Stimulated activated naive CD4-positive, alpha-beta T cell treated with Interleukin-2 at 50 U/mL for 16 hours (primary cell): ENCODE measurements at places on chromosomes 16 and 17.

- DNase-seq, result no peak
Observed at GRCh38 chr17:71494062-71494855, 626.6 kb upstream of the SOX9 start.

DNA sequence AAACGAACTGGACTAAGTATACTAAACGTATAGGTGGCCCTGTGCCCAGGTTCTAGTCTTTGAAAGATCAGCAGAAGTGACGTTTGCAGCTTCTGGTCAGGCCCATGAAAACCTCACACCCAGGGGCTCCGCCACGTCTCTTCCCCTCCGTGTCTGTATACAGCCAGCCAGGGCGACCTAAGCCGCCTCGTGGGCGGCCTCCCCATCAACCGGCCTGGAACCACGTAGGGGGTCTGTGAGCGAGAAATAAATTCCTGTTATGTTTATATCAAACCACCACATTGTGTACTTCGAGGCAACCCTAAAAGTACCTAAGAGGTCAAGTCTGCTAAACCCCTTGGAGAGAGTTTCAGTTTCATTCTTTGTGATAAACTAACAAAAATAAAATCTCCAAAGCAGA is 6.8 kb downstream of the TK1 start:
- DNase-seq, result no peak

DNA sequence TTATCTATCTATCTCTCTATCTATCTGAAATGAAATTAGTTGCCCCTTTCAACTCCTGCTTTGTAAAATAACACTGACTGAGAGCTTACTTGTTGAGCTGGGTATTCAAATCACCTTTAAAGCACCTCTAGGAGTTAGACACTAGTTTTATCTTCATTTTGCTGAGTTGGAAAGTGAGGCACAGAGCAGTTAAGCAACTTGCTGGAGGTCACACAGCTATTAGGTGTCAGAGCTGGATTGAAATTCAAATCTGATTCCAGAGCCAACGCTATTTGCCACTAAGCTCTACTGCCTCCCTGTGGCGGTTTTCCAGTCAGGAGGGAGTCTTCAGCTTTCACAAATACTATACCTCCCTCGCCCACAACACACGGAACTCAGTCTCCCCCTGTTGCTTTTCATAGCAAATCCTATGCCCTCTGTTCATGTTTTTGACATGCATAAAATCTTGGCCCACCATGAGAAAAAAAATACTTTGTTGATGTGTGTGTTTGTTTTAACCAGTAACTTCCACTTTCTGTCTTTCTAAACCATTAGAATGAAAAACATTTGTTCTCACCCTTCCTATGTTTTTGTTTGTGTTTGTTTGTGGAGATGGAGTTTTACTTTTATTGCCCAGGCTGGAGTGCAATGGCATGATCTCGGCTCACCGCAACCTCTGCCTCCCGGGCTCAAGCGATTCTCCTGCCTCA is 74.8 kb upstream of the SMURF2 start:
- DNase-seq, result peak; percentile 16

DNA sequence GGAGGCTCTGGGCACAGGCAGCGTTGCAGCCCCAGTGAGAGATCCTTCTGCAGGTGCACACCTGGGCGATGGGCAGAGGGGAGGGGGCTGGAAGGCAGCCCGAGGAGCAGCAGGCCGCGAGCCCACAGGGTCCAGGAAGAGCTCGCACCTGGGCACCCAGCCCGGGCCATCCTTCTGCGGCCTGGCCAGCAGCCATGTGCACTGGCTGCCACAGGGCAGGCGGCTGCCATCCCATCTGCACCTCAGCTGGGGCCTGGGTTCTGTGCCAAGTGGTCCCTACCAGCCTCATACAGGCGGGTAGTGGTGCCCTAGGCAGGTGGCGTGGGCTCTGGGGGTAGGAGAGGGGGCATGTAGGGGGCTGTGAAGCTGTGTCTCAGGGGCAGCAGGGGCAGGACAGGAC is 197.2 kb downstream of the RBFOX3 start:
- no peak for DNase-seq

DNA sequence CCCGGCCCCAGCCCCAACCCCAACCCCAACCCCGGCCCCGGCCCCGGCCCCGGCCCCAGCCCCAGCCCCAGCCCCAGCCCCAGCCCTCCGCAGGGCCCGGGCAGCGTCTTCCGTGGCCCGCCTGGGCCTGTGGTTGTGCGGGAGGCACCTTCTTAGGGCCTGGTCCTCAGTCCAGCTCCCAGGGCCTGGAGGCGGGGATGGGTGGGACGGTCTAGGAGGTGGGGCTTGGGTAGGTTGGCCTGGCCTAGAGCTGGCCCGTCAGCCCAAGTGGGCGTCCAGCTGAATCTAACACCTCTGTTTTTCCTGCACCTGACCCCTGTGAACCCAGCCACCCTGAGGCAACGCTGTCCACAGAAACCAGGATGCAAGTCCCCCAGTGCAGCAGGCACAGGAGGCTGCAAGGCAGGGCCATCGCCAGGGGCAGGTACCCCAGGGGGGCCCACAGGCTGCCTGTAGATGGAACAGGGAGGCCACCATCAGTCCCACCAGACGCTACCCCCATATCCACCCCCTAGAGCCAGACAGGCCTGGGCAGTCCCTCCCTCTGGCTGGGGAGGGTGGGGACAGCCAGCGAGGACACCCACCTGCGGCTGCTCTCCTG is 8.8 kb downstream of the MSLN start:
- DNase-seq, result no peak

DNA sequence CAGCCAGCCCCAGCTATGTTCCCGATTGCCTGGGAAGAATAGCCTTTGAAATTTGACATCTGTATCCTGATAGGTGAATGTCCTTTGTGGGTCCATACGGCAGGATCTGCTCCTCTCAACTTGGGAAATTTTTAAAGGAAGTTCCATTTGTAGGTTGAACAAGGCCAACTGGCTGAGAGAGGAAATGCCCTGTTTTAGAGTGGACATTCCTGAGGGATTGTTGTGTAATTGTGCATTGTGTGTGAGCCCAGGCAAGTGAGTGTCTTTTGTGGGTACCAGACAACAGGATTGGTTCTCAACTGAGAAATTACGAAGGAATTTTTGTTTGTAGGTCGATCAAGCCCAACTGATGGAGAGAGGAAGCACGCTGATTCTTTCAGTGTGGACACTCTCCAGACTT is 2.6 kb upstream of the CPHXL2 start:
- DNase-seq, result no peak

- DNase-seq, result no peak
Observed at GRCh38 chr17:69717214-69717613, 302.7 kb downstream of the MAP2K6 start.

- no peak for DNase-seq
Observed at GRCh38 chr16:23357761-23358290, 55.7 kb downstream of the SCNN1B start.

- no peak for DNase-seq
Observed at GRCh38 chr16:81167851-81168250, 70.6 kb upstream of the BCO1 start.

- DNase-seq, result no peak
Observed at GRCh38 chr17:39671651-39672521, 3.6 kb downstream of the PNMT start.

DNA sequence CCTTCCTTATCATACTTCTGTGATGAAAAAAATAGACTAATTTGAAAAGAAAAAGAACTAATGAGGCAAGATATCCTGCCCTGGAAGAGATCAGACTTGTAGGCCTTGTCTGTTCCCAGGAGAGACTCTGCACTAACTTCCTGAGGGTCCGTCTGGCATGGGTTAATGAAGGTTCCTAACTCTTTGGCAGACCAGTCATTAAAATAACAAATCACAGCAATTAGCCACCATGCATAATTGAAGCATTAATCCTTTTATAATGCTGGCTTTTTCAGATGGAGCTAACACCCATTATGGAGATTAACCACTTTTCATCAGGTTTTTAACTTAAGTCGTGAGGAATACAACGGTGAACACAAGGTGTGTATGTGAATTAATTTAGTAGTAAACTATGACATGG is 10.4 kb upstream of the KRT10 start:
- no peak for DNase-seq

GRCh38 chr17:67111327-67111726 is 67.0 kb downstream of the CACNG1 start:
- no peak for DNase-seq

- DNase-seq, result peak; percentile 13
Observed at GRCh38 chr16:19898924-19899604, 14.4 kb upstream of the GPRC5B start.

GRCh38 chr16:74731853-74732477 is 31.3 kb upstream of the MLKL start:
- DNase-seq, result no peak

GRCh38 chr16:81185416-81185815 is 53.1 kb upstream of the BCO1 start:
- no peak for DNase-seq

- DNase-seq, result no peak
Observed at GRCh38 chr17:74452033-74452840, 14.2 kb upstream of the CD300A start.

- DNase-seq, result no peak
Observed at GRCh38 chr16:54286090-54286365, 559 bp downstream of the IRX3 start.

DNA sequence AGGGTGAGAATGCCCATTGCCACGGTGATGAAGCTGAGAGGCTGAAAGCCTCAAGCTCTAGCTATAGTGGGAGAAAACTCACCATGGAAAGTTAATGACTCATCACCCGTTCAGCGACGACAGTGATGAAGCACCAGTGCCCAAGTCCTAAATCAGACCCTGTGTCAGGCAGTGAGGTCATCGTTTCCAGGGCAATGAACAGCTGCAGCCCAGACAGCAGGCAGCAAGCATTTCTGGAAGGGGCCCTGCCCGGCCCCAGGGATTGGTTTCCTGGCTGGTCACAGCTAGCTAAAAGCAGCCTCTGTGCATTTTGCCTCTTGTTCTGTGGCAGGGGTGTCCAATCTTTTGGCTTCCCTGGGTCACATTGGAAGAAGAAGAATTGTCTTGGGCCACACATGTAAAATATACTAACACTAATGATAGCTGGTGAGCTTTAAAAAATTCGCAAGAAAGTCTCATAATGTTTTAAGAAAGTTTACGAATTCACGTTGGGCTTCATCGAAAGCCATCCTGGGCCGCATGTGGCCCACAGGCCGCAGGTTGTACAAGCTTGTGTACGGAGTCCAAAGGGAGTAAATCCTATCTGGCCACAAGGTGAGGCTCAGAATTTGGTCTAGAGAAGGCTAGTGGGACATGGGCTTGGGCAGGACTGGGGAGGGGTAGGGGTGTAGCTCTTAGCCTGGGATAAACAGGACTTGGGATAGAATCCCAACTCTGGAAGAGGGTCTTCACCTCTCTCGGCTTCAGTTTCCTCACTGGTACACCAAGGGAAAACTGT is 40.6 kb downstream of the MIS12 start:
- peak; percentile 49 for DNase-seq

- DNase-seq, result no peak
Observed at GRCh38 chr16:48210747-48211146, 33.4 kb upstream of the LONP2 start.

DNA sequence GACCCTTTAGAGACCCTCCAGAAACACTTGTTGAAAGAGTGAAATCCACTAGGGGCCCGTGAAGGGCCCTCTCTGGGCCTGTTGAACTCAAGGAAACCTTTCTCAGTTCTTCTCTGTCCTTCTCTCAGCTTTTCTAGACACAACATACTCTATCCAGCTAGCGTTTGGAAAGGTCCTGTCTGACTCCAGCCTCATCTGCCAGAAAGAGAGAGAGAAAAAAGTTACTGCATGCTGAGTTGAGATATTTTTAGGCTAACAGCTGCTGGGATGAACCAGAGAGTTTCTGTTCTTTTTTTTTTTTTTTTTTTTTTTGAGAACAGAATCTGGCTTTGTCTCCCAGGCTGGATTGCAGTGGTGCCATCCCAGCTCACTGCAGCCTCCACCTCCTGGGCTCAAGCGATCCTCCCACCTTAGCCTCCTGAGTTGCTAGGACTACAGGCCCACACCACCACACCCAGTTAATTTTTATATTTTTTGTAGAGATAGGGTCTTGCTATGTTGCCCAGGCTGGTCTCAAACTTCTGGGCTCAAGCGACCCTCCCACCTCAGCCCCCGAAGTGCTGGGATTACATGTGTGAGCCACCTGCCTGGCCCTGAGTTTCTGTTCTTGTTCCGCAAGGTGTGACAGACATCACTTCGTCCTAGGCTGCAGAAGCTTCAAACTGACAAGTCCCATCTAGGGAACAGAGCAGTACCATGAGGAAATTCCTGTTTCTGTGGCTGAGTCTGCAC is 14.9 kb upstream of the TEX2 start:
- DNase-seq, result no peak

GRCh38 chr16:79593074-79593531 is 7.4 kb downstream of the MAF start:
- no peak for DNase-seq

GRCh38 chr16:78961464-78961863 is 639.1 kb downstream of the MAF start:
- DNase-seq, result no peak

- DNase-seq, result no peak
Observed at GRCh38 chr16:51119556-51119955, 31.5 kb downstream of the SALL1 start.

DNA sequence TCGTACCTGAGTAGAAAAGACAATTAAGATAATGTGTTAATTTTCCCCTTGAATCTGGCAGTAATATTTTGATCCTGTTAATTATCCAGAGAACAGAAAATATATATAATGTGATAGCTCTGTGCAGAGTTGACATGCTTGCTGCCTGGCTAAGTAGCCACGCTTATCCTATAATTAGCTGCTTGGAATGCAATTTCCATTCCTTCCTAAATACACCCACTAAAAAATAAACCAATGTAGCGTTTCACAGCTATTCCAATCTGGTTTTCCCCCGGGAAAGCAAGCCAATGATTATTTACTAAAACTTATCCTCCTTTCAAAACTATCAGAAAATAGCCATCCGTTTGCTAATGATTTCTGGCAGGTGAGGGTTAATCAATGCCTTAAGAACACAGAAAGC is 134.5 kb upstream of the IRX5 start:
- DNase-seq, result no peak

GRCh38 chr17:80738020-80738808 is 193.6 kb downstream of the RPTOR start:
- DNase-seq, result no peak
